ENCODE measurements at places on chromosomes 3 and 15.

DNA sequence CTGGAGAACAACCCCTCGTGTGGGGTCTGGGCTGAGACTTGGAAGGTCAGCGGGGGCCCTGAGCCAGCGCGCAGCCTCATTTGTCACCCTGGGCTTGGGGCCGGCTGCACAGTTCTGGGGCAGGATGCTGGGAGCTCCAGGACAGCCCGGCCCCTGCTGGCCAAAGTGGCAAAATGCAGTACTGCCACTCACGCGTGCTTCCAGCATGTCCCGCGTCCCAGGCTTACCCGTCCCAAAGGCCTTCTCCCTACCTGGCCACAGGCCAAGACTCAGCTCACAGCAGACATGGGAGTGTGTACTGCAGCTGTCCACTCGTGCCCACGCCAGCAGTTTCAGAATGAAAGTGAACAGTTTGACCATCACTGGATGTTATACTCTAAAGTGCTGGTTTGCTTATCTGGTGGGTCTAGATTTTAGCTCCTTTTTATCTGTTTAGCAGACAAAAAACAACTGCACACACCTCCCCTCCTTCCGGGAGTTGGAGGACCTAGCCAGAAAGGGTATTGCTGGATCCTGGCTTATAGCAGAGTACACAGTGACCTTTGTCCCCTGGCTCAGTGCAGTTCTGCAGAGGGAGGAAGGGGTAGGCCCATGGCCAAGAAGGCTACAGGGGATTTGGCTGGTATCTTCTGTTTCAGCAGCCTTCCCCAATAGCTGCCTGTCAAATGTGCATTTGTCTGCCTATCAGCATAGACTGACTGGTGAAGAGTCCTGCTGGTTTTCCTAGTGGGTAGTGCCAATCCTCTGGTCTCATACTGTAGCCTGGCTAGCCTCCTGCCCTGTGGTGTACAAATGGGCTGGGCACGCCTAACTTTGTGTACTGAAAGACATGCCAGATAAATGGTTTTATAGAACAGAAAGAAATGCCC, 23.2 kb upstream of the IP6K2 start:
- peak; percentile 59 for DNase-seq

GRCh38 chr3:110526777-110527727, 544.6 kb upstream of the NECTIN3 start:
- DNase-seq: no peak

DNA sequence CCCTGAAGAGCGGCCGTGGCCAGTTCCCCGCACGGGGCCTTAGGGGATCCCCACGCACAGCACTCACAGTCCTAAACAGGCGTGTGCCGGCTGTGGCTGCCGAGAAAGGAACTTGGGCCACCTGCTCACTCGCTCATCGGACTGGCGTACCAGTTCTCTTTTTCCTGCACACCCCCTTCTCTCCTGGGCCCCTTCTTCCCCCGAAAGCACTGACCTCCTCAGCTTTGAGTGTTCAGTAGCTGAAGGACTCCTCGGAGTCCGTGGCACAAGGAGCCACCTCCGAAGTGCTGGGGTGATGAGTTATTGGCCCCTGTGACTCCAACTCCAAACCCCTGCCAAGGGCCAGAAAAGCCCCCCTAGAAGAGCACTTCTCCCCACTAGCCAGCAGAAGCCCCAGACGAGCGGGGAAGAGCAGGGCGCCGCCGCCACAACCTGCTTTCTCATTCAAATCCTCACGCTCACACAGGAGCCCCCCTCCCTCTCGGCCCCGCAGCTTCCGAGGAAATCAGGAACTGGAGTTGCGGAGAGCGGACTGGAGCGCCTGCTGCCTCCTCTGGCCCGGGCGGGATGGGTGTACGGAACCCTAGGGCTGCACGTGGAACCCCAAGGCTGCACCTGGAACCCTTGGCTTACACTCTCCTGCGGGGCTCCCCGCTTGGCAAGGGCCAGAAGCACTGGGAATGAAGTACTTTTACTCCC, at the start of gene PLCH1:
TSS of gene PLCH1 (minus strand) at position 446 of the 699 bp plus-strand sequence. CDS start 40,847 bp downstream, outside the sequence.
- peak; percentile 74 for DNase-seq

DNA sequence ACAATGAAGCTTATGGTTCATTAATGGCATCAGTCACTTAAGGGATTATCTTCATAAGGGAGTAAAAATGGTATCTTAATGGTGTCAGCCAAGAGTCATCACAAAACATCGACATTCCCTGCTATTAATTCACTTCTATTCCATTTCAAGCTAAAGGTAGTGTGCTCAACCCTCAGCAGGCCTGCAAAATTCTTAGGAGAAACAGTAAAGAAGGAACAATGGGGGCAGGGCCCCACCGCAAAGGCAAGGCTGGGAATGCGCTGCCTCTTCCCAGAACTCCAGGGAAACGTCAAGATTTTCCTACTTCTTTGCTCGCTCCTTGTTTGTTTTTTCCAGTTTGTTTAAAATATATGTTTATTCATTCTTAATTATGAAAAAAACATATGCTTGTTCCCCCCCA, 187.3 kb upstream of the TSC22D2 start:
- DNase-seq: no peak

- DNase-seq: no peak
Measured at GRCh38 chr3:127110982-127111693, 81.8 kb upstream of the PRR23E start.

GRCh38 chr15:39204031-39204430, 376.8 kb upstream of the THBS1 start:
- DNase-seq: no peak

- peak; percentile 18 for DNase-seq
Measured at GRCh38 chr3:138113326-138113725, 2.1 kb downstream of the DZIP1L start.

- DNase-seq: no peak
Measured at GRCh38 chr15:51205050-51205975, 110.6 kb upstream of the TNFAIP8L3 start.

DNA sequence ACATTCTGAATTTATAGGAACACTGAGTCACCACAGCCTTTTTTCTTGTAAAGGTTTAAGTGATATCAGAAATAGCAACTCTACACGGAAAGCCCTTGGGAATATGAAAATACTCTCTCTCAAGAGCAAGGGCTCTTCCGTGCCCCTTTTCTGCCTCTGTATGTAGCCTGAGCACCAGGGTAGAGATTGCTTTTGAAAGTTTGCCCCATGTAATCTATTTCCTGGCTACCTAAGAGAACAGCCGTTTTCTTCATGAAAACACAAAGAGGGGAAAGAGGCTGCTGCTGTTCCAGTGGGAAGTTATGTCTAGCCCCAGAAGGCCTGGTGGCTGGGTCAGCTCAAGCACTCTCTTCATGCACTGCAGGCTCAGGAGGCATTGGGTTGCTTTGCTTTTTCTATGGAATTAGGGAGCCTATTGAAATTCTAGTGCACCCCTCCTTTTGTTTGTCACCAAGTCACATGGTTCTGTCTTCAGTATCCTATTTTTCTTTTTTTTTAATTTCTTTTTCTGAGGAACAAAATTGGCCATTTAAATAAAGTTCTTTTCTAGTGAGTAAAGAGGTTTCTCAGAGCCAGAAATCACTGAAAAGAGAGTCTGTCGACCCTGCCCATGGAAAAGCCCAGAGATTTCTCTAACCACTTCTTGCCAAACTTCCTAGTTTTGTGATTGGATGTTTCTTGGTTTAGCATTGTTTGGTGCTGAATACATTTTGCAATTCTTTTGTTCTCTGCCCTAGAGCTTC, 39.5 kb downstream of the TIGIT start:
- DNase-seq: no peak

GRCh38 chr3:31929826-31930502, 51.1 kb downstream of the OSBPL10 start:
- no peak for DNase-seq

- no peak for DNase-seq
Measured at GRCh38 chr3:184694716-184695115, 17.1 kb downstream of the MAGEF1 start.

DNA sequence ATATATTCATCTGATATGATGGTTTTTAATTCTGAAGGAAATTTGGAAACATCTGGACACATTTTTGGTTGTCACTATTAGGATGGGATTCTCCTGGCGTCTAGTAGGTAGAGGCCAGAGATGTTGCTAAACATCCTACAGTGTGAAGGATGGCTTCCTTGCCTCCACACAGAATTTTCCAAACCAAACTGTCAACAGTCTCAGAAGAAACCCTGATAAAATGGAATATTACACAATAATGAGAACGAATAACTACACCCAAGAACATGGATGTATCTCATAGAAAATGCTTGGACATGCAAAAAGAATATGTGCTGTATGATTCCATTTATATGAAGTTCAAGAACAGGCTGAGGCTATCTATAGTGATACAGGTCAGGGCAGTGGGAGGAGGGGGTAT, 79.8 kb upstream of the PSMD6 start:
- no peak for DNase-seq
